ENCODE measurements at places on chromosomes 7 and 10.

- DNase-seq, result no peak
Observed at GRCh38 chr7:64884913-64885370, 18.1 kb upstream of the ZNF273 start.

- no peak for DNase-seq
Observed at GRCh38 chr7:90709501-90710465, 113.7 kb downstream of the CDK14 start.

- DNase-seq, result no peak
Observed at GRCh38 chr10:127125331-127125730, 71.1 kb downstream of the INSYN2A start.

DNA sequence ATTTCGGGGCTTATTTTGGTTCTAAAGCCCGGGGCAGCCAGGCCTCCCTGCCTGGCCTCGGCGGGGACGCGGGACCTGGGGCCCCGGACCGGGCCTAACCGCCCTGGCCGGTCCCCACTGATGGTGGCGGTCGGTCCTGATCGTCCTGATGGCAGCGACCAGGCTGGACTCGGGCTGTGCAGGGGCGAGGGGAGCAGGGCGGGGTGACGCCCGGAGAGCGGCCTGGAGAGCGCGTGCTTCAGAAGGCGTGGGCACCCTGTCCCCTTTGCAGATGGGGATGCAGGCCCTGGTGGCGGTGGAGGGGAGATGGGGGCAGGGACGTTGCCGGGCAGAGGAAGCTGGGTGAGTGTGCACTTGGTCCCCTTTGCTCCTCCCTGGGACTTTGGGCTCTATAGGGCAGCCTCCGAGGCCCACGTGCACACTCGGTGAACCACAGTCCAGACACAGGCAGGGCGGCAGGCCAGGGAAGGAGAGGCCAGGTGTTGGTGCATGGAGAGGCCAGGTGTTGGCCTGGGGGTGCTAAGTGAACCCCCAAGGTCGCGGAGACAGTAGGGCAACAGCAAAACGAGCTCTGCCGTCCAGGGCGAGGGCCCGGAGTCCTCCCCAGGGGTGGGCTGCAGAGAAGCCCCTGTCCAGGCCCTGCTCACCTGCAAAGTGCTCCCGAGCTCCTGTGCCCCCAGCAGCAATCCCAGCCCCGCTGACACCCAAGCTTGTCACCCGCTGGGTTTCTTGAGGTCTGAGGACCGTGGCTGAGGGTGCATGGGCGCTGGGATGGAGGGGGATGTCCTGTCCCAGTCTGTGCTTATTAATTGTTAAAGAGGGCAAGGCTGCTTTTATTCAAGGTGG lies 42.4 kb upstream of the FAM20C start:
- DNase-seq, result peak; percentile 50

DNA sequence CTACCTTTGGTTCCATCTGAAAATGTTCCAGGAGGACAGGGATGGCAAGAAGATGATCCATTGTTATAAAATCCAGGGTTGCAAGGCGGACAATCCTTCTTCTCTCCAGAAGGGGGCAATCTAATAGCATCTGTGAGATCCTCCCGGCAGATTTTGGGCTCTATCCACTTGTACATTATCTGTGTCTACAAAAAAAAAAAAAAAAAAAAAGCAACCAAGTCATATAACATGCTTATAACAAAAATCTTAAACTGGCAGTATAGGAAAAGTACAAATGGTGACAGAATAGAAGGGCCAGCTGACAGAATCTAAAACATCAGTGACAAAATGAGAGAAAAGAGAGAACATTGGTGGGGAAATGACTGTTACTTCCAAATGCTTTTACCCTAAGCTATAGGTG lies 132.7 kb downstream of the ELAPOR2 start:
- peak; percentile 41 for DNase-seq

DNA sequence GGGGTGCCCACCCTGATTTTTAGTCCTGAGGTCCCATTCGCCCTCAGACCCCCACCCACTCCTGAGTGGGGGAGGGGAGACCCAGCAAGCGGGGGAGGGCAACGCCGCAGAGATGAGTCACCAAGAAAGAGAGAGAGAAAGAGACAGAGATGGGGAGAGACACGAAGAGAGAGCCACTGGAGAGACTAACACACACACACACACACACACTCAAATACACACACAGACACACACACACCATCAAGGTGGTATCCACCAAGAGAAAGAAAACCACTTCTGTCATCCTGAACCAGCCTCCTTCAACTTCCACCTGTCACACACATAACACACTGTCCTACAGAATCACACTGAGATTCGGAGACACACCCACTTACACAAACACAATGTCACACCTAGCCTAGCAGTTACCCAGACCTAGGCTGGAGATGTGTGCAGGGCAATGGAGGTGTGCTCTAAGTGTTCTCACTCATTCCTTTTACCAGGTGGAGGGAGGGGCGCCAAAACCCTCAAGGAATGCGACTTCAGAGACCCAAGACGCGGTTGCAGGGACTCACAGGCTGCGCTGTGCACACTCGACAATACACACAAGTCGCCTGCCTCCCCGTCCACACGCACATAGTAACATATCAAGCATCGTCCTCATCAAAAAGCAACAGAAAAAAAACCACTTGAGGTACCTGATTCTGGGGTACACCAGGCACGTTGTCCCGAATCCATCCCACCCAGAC lies 3.9 kb upstream of the VGF start:
- no peak for DNase-seq

DNA sequence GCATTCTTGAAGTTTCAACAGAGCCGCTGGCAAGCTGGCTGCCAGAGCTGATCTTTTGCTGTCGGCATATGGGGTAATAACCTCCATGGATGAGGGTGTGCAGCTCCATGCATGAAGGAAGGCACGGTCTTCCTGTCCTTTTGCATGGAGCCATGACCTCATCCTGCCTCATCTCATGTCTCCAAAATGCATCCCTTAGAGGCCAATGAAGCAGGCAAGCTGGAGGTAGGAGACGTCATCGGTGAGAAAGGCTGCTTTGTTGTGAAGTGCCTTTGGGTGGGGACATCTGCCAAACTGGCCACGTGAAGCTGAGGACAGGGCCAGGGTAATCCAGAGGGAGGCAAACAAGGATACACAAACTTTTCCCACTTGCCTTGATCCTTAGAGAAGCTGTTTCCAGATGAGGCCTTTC lies 161.5 kb upstream of the TBX20 start:
- DNase-seq, result no peak

GRCh38 chr10:1364151-1364910 lies 308.1 kb downstream of the WDR37 start:
- no peak for DNase-seq

Measured in inflammatory macrophage treated with lipopolysaccharide for 4 hours (primary cell).